ENCODE measurements at places on chromosomes 4 and X. TPM values are rescaled to one million over a fixed set of nuclear protein-coding genes. Genes with fewer than 3 reads are reported as not detected.
A peak's percentile ranks its signal among the peaks of the same experiment; 100 is the strongest.

GRCh38 chr4:69524706-69525105 is 29.0 kb upstream of the UGT2B4 start:
- no peak overlapping the region for H3K4me3 ChIP-seq
- H3K36me3 ChIP-seq, result no peaks in the 10 kb centered on the region
- DNase-seq, result peak; percentile 12
- no peak overlapping the region for H3K27ac ChIP-seq
- no peaks in the 10 kb centered on the region for H3K4me1 ChIP-seq

DNA sequence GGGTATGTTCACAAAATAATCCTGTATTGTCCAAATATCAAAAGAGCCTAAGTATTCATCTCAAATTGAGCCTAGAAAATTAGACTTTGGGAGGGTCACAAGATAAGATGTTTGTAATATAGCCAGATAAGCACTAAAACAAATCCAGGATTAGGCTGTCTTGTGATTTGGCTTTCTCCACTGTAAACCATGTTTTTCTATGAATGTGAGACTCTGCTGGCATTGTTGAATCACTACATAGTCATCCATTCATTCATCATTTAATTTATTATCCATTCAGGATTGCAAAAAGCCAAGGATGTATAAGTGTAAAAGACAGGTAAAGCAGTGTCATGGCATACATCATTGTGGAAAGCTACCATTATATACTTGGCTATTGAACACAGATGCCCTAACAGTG is 148.0 kb downstream of the GRID2 start:
- no peaks in the 10 kb centered on the region for H3K4me1 ChIP-seq
- no peak overlapping the region for H3K27ac ChIP-seq
- no peaks in the 10 kb centered on the region for H3K27me3 ChIP-seq

DNA sequence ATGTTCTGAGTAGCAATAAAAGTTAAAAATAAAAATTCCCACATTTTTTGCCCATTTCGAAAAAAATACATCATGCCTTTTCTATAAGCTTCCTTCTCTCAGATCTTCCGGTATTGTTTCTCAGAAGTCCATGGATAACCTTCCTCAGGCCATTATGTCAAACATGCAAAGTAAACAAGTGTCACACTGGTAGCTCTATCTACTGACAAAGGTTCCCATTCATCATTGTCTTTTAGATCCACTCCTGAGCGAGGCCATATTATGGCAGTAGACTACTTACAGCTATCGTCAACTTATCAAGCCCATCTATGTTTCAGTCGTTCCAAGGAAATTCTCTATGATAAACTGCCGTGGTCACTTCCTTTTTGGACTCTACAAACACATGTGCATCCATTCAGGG is 1068.2 kb downstream of the GLUD2 start:
- H3K36me3 ChIP-seq, result no peaks in the 10 kb centered on the region
- H3K27me3 ChIP-seq, result no peaks in the 10 kb centered on the region
- H3K4me1 ChIP-seq, result no peaks in the 10 kb centered on the region

DNA sequence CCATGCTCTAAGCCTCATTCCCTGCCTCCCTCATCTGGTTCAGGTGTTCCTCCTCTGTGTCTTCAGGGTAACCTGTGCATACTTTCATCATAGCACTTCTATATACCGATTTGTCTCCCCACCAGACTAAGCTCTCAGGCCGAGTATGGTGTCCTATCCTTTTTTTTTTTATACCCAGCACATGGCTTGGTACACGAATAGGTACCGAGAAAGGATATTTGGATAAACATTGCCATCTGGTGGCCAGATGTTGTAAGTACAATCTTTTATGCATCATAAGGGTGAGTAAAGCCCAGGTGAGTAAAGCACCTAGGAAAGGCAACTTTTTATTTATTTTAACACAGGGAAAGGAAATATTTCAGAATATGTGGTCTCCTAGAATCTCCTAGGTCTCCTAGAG is 68.4 kb downstream of the MID2 start:
- no peak overlapping the region for H3K4me3 ChIP-seq
- no peak for DNase-seq
- peaks cover 8% of the 10 kb centered on the region for H3K27me3 ChIP-seq
- H3K4me1 ChIP-seq, result no peaks in the 10 kb centered on the region
- H3K27ac ChIP-seq, result no peak overlapping the region

DNA sequence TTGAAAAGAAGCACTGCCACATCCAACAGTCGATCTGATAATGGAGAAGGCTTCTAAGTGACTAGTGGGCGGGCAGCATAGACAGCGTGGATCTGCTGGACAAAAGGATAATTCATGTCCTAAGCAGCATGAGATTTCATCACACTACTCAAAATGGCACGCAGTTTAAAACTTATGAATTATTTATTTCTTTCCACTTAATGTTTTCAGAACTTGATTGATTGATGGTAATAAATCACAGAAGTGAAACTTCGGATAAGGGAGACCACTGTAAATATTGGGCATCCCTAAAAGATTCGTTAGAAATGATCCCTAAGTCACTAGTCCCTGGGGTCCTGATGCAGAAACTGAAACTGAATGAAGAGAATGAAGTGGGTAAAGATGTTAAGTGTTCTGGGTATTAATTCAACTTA is 93.0 kb upstream of the ANK2 start:
- DNase-seq, result no peak
- no peaks in the 10 kb centered on the region for H3K36me3 ChIP-seq
- no peak overlapping the region for H3K27ac ChIP-seq

Gene MAGEA8
- not detected for total RNA-seq

Gene PWWP3B
- total RNA-seq, result 2.9 TPM

Gene PLAC1
- 0.31 TPM for total RNA-seq
